ENCODE measurements at places on chromosomes 2 and 18. TPM values are rescaled to one million over a fixed set of nuclear protein-coding genes. Genes with fewer than 3 reads are reported as not detected.

DNA sequence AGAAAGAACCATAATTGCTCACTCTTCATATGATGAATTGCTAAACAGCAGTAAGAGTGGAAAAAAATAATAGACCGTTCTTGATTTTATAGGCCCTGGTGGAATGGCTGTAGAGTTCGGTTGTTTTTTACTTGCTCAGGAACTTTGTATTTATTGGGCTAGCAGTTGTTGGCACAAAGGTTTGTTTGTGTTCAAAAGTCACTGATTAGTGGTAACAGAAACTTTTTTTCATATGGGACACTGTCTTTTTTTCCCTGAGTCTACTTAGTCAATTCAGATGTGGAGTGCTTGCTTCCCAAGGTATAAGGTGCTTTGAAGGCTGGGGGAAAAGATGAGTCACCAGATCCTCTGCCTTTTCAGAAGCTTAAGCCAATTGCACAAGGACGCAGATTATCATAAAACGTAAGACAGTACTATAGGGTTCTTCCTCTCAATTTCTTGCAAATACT, 25.8 kb downstream of the PHLPP1 start:
- H3K36me3 ChIP-seq: no peaks in the 10 kb centered on the region
- no peaks in the 10 kb centered on the region for H3K27me3 ChIP-seq
- H3K4me1 ChIP-seq: no peaks in the 10 kb centered on the region

DNA sequence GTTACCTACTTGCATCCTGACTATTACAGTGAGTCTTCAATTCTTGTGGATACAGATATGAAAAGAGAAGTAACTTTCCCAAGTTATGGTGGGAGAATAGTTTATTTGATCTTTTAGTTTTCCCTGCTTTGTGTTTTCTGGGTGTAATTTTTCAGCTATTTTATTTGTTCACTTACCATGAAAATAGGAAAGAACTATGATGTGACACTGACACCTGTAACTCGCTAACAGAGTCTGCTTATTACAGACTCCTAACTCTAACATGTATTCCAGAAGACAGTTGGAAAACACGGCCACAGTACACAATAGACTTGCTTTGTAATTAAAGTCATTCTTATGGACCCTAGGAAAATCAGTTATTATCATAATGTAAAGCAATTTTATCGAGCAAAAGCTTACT, 323.2 kb downstream of the LRRTM1 start:
- H3K27ac ChIP-seq: no peak overlapping the region
- no peaks in the 10 kb centered on the region for H3K4me1 ChIP-seq
- H3K36me3 ChIP-seq: no peaks in the 10 kb centered on the region
- H3K4me3 ChIP-seq: no peak overlapping the region
- no peak for DNase-seq

- H3K27ac ChIP-seq: peak overlapping the region; percentile 16
- H3K27me3 ChIP-seq: no peaks in the 10 kb centered on the region
- H3K4me1 ChIP-seq: no peaks in the 10 kb centered on the region
- H3K4me3 ChIP-seq: no peak overlapping the region
- no peaks in the 10 kb centered on the region for H3K36me3 ChIP-seq
Observed at GRCh38 chr2:191995285-191995684, 148.4 kb upstream of the CAVIN2 start.

The IWS1 gene
- total RNA-seq: 64.8 TPM

The ADGRF3 gene
- not detected for total RNA-seq

The C2orf68 gene
- 35.2 TPM for total RNA-seq

DNA sequence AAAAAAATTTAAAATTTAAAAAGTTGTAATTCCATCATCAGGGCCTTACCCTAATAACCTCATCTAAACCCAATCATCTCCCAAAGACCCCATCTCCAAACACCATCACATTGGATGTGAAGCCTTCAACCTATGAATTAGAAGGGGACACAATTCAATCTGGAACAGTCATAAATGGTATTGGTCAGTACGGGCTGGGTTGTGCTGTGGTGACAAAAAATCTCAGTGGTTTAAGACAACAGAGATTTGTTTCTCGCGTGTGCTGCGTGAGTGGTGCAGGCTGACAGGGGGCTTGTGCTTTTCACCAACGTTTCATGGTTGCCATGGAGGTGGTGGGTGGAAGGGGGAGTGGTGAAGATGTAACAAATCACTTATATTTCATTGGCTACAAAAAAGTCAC, 174.5 kb downstream of the INHBB start:
- no peak overlapping the region for H3K4me3 ChIP-seq
- H3K36me3 ChIP-seq: no peaks in the 10 kb centered on the region
- peaks cover 18% of the 10 kb centered on the region for H3K4me1 ChIP-seq
- peaks cover 21% of the 10 kb centered on the region for H3K27me3 ChIP-seq
- no peak for DNase-seq
- no peak overlapping the region for H3K27ac ChIP-seq

DNA sequence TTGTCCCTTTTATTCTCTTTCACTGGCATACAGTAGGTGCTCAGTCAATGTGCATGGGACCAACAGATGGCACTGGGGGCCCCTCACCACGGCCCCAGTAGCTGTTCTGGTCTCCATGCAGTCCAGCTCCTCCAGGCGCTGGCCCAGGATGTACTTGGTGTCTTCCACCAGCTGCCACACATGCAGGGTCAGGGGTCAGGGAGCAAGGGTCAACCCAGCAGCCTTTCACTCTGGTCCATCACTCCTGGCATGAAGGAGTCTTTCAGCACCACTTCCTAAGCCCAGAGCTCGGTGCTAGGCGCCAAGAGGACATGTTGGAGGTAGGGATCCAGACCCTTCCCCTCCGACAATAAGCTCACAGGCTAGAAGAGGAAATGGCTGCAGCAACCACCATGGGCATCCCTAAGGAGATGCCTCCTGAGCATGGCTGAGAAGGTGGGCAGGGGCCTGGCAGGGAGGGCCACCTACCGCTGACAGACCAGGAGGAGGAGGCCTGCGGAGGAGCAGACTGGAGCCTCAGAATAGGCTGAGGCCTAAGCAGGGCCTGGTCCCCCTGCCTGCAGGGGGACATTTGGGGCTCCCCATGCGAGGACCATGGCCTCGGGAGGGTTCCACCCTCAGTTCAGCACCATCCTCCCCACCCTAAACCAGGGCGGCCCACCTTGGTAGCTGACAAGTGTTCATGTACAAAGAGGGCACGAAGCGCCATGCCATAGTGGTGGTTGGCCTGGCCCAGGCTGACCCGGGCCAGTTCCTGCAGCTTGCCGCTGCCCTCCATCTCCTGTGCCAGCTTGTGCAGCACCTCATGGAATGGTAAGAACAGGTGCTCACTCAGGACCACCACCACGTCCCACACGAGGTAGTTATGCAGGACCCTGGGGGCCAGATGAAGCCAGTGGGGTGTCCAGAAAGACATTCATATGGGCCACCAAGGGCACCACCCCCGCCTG, 10.2 kb downstream of the ALPG start:
- H3K4me1 ChIP-seq: peaks cover 23% of the 10 kb centered on the region
- no peaks in the 10 kb centered on the region for H3K36me3 ChIP-seq
- no peak for DNase-seq
- no peak overlapping the region for H3K4me3 ChIP-seq
- H3K27ac ChIP-seq: no peak overlapping the region

DNA sequence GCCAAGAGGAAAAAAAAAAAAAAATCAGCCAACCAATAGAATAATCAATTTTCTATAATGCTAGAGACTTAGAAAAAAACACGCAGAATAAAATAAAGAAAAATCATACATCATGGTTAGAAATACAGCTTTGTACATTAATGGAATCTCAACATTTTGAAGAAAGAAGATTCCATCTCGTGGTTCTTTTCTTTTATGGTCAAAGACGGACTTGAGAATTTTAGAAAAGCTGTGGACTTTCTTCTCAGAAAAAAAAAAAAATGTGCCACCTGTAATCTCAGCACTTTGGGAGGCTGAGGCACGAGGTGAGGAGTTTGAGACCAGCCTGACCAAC, 41.8 kb upstream of the ATIC start:
- DNase-seq: no peak
- no peak overlapping the region for H3K27ac ChIP-seq
- no peak overlapping the region for H3K4me3 ChIP-seq
- H3K27me3 ChIP-seq: no peaks in the 10 kb centered on the region
- no peaks in the 10 kb centered on the region for H3K4me1 ChIP-seq

The COLEC11 gene
- 6.6 TPM for total RNA-seq

DNA sequence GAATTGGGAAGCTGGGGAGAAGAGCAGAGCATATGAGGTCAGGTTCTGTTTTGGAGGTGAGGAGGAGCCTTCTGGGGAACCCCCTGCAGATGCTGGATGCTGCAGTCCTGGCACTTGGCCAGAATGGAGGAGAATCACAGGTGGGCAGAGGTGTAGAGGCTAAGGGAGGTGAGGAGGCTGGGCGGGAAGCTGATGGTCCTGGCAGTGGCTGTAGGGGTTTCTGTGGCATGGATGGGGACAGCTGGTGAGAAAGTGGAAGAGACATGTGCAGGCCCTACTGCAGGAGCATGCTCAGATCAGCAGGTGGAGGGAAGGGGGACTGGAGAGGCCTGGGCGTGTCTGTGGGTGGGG, 101.3 kb downstream of the DYSF start:
- DNase-seq: no peak
- H3K4me1 ChIP-seq: no peaks in the 10 kb centered on the region
- H3K4me3 ChIP-seq: no peak overlapping the region
- no peaks in the 10 kb centered on the region for H3K36me3 ChIP-seq
- H3K27me3 ChIP-seq: no peaks in the 10 kb centered on the region

DNA sequence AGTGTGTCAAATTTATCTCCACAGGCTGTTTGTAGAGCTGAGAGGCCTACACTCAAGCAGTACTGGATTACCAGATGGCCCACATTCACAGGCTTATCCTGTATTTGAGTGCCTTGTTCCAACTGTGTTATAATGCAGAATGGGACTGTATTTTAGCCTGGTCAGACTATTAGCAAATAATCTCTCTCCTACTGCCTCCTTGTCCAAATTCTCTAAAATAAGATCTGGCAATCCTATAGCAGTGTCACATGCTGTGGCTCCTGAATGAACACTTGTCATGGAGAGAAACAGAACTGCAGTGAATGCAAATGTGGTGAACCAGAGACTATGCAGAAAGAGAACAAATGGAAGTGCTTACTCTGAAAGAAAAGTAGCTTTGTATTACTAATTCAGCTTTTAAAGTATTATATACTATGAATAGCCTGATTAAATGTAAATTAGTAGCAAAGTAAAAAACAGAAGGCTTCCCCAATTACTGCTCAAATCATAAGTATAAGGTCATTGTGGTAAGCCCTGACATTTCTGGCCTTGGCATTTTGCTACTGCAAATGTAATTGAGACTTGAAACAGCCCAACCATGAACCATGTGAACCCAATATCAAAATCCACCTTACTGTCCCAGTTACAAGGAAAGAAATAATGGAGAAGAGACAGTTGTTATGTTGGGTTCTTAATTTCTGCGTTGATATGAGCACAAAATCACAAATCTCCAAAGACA, 80.0 kb downstream of the MAP4K3 start:
- no peaks in the 10 kb centered on the region for H3K36me3 ChIP-seq
- H3K27me3 ChIP-seq: no peaks in the 10 kb centered on the region
- H3K4me3 ChIP-seq: no peak overlapping the region

DNA sequence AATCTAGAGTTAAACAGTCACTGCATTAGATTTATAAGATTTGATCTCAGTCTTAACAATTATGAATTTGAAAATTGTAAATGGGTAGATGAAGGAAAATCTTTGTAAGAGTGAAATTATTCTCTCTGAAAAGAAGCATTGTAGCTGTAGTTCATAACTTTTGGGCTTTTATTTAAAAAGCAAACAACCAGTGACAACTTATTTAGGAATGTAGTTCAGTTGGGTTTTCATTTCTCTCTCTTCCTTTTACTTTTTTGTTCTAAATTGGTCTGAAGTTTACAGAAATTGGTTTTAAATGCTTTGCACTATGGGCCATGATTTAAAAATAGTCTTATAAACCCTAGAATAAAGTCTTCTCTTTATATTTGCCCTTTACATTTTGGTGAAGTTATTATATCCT, 296.6 kb downstream of the GULP1 start:
- no peaks in the 10 kb centered on the region for H3K36me3 ChIP-seq
- H3K4me3 ChIP-seq: no peak overlapping the region
- no peaks in the 10 kb centered on the region for H3K4me1 ChIP-seq
- no peak for DNase-seq
- no peak overlapping the region for H3K27ac ChIP-seq

- H3K4me3 ChIP-seq: no peak overlapping the region
- DNase-seq: no peak
- no peaks in the 10 kb centered on the region for H3K36me3 ChIP-seq
- no peak overlapping the region for H3K27ac ChIP-seq
- no peaks in the 10 kb centered on the region for H3K27me3 ChIP-seq
Observed at GRCh38 chr2:44730593-44730992, 210.9 kb upstream of the SIX3 start.

The ANKRD36C gene
- total RNA-seq: 5.8 TPM

DNA sequence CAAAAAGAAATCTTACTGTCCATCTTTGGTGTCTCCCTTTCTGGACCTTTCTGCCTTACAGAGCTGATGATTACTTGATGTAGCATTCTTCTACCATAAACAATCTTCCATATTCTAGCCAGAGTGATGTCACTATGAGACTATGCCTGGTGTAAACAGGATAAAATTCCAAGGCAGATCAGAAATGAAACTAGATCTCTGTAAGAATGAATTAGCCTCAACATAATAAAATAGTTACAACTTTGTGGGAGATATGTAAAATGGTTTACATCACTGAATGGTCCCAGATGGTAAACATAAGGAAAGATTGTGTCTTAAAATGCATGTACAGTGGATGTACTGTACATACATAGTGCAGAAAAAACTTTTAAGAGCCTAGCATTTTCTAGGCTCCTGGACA, 112.3 kb upstream of the ZNF521 start:
- H3K27me3 ChIP-seq: no peaks in the 10 kb centered on the region
- no peak overlapping the region for H3K27ac ChIP-seq
- peaks cover 16% of the 10 kb centered on the region for H3K4me1 ChIP-seq
- DNase-seq: no peak

DNA sequence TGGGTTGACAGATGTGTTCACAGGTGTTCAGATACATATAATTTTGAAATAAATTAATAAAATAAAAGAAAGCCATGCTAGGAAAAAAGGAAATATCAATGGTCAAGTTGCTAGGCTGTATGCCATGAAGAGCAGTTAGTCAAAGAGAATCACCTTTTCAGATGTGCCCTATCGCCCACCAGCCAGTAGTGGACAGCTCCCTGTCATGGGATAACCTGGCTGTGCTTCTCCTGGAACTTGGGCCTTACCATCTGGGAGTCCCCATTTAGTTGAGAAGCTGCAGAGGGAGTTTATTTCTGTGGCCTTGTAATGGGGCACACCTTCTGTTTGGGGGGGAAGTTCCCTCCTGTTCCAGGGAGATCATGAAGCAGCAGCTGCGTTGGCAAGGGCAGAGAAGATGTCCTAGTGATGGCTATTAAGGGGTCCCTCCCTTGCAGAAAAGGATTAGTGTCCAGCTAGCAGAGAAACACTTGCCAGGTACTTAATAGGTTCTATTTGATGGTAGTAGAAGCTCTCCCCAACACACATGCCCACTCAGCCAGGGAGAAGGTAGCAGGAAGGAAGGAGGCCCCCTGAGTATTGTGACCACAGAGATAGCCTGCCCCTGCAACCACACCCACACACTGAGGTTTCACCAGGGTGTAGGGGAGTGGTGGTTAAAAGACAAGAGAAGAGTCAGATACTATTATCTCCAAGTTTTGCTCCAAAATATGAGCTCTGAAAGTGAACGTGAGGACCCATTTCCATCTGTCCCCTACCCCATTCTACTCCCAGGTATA, 117.7 kb downstream of the B3GNT2 start:
- no peaks in the 10 kb centered on the region for H3K36me3 ChIP-seq
- H3K4me3 ChIP-seq: no peak overlapping the region
- H3K27ac ChIP-seq: no peak overlapping the region
- no peak for DNase-seq

GRCh38 chr18:44536619-44537018, 144.1 kb upstream of the SETBP1 start:
- H3K4me3 ChIP-seq: no peak overlapping the region
- no peaks in the 10 kb centered on the region for H3K4me1 ChIP-seq
- H3K27ac ChIP-seq: no peak overlapping the region
- no peaks in the 10 kb centered on the region for H3K27me3 ChIP-seq
